ENCODE measurements at places on chromosomes 13 and 19. TPM values are rescaled to one million over a fixed set of nuclear protein-coding genes. Genes with fewer than 3 reads are reported as not detected.

The SULT2A1 gene
- not detected for total RNA-seq

The SERPINE3 gene
- total RNA-seq = 0.23 TPM

The HPN gene
- total RNA-seq = 0.23 TPM

The EFNB2 gene
- total RNA-seq = 24.9 TPM

The VSIG10L gene
- 1.6 TPM for total RNA-seq

The COQ8B gene
- total RNA-seq = 29.8 TPM

The HTR2A gene
- total RNA-seq = 16.8 TPM

The RNF113B gene
- not detected for total RNA-seq

The CEACAM4 gene
- total RNA-seq = not detected

The IGFLR1 gene
- total RNA-seq = 0.46 TPM

The CTU1 gene
- 3.9 TPM for total RNA-seq

The CLIP3 gene
- 42.4 TPM for total RNA-seq

The MCEMP1 gene
- not detected for total RNA-seq

The CERS4 gene
- total RNA-seq = 55.6 TPM

The PPP6R1 gene
- 23.1 TPM for total RNA-seq

The CCNE1 gene
- total RNA-seq = 6.7 TPM

The CEACAM7 gene
- total RNA-seq = not detected

The LYPD5 gene
- total RNA-seq = 6.7 TPM

The KLK4 gene
- not detected for total RNA-seq

The CRB3 gene
- total RNA-seq = 1.6 TPM

The PRX gene
- 2.5 TPM for total RNA-seq

The ZNF98 gene
- total RNA-seq = 5.3 TPM

The CD33 gene
- total RNA-seq = 0.23 TPM

The TFDP1 gene
- 30.4 TPM for total RNA-seq

The CRTC1 gene
- 11.8 TPM for total RNA-seq

The FREM2 gene
- 4.6 TPM for total RNA-seq

The RFPL4A gene
- total RNA-seq = not detected

The FFAR2 gene
- 0.23 TPM for total RNA-seq

The PCSK4 gene
- 3.9 TPM for total RNA-seq

The SHC2 gene
- 21.0 TPM for total RNA-seq

The LPAR2 gene
- 16.1 TPM for total RNA-seq

The NCAN gene
- 241 TPM for total RNA-seq

The HIPK4 gene
- total RNA-seq = not detected

The PDE4C gene
- total RNA-seq = 3.9 TPM

The ARRDC5 gene
- total RNA-seq = not detected

The ZNF610 gene
- total RNA-seq = 21.7 TPM

The SYT5 gene
- total RNA-seq = 67.4 TPM
